A549 treated with CpdA at 1 μM for 4 hours (cell line): ENCODE measurements at places on chromosomes 1 and 21. TPM values are rescaled to one million over a fixed set of nuclear protein-coding genes. Genes with fewer than 3 reads are reported as not detected.

ADCY10 gene
- total RNA-seq = 0.07 to 0.20 TPM (median 0.08 TPM) in 3 of 5 replicates, not detected in the others

CCDC27 gene
- total RNA-seq = not detected in 5 replicates

ARHGEF16 gene
- 3.2 to 5.9 TPM (median 5.4 TPM) in 5 replicates for total RNA-seq

B3GALT6 gene
- total RNA-seq = 11.3 to 21.5 TPM (median 20.4 TPM) in 5 replicates

JAM2 gene
- 0.01 to 0.02 TPM in 2 of 5 replicates, not detected in the others for total RNA-seq

TRIM63 gene
- total RNA-seq = 0.03 TPM in 1 of 5 replicates, not detected in the others

LCE2C gene
- not detected in 5 replicates for total RNA-seq

REN gene
- not detected in 5 replicates for total RNA-seq

PTGER3 gene
- total RNA-seq = 0.01 TPM in 1 of 5 replicates, not detected in the others

SPTA1 gene
- total RNA-seq = not detected in 5 replicates

CRNN gene
- total RNA-seq = not detected in 5 replicates

LCK gene
- 0.03 TPM in 1 of 5 replicates, not detected in the others for total RNA-seq

DEPDC1 gene
- 12.2 to 15.3 TPM (median 13.7 TPM) in 5 replicates for total RNA-seq

PRR9 gene
- total RNA-seq = not detected in 5 replicates

ACTL8 gene
- 1.2 to 1.9 TPM (median 1.7 TPM) in 5 replicates for total RNA-seq

CYP4Z1 gene
- not detected in 5 replicates for total RNA-seq

ROR1 gene
- 11.1 to 13.7 TPM (median 11.6 TPM) in 5 replicates for total RNA-seq

GART gene
- 62.1 to 75.5 TPM (median 70.9 TPM) in 5 replicates for total RNA-seq

TMPRSS3 gene
- total RNA-seq = 0.09 to 0.52 TPM (median 0.37 TPM) in 4 of 5 replicates, not detected in the other

TESK2 gene
- 0.29 to 0.49 TPM (median 0.32 TPM) in 5 replicates for total RNA-seq

DENND2D gene
- 1.1 to 1.6 TPM (median 1.5 TPM) in 5 replicates for total RNA-seq

SLAMF9 gene
- 0.17 to 0.25 TPM (median 0.22 TPM) in 3 of 5 replicates, not detected in the others for total RNA-seq

CFH gene
- total RNA-seq = 4.0 to 5.1 TPM (median 4.4 TPM) in 5 replicates

C8A gene
- not detected in 5 replicates for total RNA-seq
